ENCODE measurements at places on chromosomes 13 and 19.

GRCh38 chr19:1017115-1017905 lies 3.6 kb downstream of the TMEM259 start:
- DNase-seq, result no peak

- DNase-seq, result no peak
Measured at GRCh38 chr19:19040417-19040816, 7.0 kb downstream of the ARMC6 start.

GRCh38 chr13:75788481-75788981 lies 152.4 kb downstream of the LMO7 start:
- DNase-seq, result no peak

DNA sequence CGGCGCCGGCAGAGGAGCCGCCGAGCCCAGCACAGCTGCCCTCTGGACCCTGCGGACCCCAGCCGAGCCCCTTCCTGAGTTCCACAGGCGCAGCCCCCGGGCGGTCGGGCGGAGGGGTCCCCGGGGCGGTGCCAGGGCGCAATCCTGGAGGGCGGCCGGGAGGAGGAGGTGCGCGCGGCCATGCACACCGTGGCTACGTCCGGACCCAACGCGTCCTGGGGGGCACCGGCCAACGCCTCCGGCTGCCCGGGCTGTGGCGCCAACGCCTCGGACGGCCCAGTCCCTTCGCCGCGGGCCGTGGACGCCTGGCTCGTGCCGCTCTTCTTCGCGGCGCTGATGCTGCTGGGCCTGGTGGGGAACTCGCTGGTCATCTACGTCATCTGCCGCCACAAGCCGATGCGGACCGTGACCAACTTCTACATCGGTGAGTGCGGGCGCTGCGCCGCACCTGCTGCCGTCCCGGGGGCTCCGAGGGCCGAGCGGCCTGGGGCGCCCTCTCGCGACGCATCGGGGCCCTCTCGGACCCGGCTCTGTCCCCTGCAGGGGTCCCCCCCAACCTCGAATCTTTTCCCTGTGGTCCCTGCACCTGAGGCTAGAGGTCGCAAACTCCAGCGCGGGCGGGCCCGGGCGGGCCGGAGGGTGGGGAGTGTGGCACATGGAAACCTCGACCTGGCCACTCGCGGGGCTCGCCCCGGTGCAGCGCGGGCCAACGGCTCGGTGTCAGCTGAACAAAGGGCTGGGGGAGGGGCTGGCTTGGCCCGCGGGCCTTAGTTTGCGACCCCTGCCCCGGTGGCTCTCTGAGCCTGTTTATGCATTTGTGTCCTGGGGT lies at the start of gene KISS1R:
TSS of gene KISS1R (plus strand) at position 11 of the 829 bp plus-strand sequence. CDS start at position 181, 170 bp downstream.
- DNase-seq, result no peak

DNA sequence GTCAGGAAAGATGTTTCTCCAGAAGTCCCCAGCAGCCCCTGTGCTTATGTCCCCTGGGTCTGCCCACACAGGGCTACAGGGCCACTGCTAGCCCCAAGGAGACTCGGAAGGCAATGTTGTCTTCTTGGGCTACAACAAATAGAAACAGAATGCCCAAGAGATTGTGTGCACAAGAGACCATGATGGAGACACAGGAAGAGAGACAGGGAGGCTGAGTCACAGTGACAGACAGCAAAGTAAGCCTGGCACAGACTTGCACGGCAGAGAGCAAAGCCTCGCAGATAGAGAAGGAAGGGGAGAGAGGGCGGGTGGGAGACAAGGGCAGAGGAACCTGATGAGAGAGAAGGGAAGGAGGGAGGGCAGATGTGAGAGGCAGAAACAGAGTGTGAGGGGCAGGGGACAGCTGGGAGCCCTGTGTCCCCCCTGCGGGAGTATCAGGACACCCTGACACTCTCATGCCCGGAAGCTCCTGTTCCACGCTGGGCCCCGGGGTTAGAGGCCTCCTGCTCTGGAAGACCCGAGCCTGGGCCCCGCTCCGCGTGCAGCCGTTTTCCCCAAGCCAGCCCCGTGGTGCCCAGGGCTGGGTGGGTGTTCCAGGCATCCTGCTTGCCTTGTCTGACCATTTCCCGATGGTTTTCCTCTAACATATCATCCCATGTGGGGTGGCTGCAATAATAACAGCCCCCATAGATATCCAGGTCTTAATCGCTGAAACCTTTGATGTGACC lies 2.7 kb upstream of the PLA2G4C start:
- no peak for DNase-seq

DNA sequence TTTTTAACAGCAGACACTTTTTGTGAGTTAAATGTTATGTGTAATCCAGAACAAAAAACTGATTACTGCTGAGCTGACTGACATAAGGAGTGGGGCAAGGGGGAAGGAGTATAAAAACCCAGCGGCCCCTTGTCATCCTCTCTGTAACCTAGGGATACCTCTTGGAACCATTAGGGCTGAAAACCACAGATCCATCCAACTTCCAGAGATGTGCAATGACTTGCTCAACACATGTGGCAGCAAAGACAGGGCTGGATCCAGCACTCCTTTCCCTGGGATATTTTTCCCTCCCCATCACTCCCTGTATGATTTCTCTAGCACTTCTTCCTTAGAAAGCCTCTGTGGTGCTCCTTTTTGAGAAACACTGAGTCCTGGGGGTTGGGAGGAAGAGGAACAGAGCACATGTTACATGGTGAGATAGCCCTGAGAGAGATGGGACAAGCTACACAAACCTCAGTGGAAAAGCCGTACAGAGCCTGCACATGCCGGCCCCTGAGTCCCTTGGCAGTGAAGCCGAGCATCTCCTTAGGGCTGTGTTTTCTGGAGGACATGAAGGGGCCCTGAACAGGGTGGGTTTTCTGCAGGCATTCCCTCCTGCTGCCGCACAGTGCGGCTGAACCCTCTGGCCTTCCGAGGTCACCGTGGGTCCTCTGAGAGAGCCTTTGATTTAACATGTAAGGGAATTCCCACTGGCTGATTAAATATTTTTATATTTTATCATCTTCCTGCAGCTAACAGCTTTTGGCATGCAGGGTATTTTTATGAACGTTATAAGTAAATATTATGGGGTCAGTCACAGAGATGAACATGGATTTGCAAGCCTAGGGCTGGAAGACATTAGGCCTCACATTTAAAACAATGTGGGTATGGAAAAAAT lies 219.9 kb downstream of the COG6 start:
- DNase-seq, result no peak

DNA sequence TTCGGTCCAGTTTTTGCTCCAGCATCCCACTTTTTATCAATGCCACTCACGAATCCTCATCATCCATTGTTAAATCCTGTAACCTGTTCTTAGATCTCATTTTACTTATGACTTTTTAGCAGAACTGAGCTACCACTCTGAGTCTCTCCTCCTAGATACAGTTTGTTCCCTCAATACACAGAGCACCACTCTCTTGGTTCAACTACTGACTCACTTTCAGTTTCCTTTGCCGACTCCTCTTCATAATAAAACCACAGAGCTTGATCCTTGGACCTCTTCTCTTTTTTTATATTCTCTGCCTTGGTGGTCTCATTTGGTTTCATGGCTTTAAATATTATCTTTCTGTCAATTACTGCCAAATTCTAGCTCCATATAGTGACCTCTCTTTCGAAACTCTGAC lies 150.3 kb downstream of the SLITRK5 start:
- DNase-seq, result no peak

DNA sequence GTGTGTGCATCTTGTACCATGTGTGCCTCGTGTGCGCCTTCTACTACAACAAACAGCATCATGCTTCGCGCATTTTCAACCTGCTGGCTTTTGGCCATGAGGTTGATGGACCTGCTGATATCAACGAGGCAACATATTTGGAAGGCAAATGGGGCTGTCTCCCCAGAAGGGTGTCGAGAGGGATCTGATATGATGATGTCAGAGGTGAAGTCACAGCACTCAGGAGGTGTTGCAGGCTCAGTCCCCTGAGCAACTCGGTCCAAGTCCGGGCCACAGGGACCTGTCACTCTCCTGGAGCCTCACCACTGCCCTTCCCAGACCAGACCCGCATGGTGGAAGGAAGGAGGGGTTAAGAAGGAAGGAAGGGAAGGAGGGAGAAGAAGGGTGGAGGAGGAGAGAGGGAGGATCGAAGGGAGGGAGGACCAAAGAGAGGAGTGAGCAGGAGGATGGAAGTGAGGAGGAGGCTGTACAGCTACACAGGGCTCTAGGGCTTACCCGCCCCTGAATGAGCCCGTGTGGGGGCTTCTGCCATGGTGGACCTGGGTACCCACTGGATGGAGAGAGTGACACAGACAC lies 6.7 kb upstream of the C13orf46 start:
- no peak for DNase-seq

GRCh38 chr19:41398598-41398997 lies 980 bp downstream of the BCKDHA start:
- DNase-seq, result no peak

DNA sequence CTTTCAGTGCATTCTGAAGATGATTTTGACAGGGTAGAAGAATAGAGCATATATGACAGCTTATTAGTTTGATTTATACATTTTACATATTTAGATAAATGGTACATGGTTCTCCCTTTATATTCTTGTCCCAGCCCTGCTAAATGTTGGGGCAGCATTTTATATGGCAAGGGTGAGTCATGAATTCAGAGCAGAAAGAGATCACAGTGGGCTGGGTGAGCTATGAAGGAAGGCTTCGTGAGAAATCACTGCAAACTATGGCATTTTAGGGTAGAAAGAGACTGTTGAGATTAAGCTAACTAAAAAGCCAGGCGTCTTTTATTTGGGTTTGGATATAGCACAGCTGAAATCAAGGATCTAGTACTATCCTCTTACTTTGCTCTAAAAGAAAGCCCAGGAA lies 23.9 kb upstream of the METTL21C start:
- no peak for DNase-seq

GRCh38 chr19:7500811-7501450 lies 12.1 kb upstream of the PEX11G start:
- peak; percentile 61 for DNase-seq

DNA sequence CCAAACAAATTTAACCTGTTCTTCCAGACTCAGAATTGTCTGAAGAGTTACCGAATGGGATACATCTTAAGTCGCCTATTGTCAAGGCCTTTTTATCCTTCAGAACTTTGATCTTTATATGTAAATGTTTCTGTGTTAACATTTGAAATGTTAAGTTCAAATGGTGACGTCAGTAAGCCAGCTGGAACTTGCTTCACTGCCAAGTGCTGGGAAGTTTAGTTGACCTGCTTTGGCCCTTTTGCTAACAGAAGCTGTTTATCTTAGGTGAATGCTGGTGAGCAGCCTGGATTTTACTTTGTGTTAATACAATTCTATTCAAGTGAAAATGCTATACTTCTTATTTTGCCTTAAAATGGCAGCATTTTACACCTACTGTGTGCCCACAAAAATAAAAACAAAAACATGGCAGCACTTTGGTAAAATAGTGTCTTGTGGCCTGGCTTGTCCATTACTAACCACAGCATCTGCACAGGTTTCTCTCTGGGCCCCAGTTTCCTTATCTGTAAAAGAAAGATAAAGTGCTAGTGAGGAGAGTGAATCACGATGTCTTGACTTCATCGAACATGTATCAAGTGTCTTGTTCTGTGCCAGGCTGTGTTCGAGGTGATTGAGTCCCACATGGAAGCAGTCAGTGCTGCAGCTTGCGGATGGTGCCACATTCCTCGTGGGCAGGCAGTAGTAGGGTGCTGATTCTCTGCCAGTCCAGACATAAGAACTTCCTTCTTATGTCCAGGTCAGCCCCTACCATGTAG lies 2.2 kb downstream of the NAXD start:
- DNase-seq, result no peak

DNA sequence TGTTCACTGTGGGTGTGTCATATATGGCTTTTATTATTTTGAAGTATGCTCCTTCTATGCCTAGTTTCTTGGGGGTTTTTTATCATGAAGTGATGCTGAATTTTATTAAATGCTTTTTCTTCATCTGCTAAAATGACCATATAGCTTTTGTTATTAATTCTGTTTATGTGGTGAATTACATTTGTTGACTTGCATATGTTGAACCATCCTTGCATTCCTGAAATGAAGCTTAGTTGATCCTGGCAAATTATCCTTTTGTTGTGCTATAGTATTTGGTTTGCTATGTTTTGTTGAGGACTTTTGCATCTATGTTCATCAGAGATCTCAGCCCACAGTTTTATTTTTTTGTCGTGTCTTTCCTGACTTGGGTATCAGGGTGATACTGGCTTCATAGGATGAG lies 12.1 kb downstream of the GPC6 start:
- no peak for DNase-seq

- no peak for DNase-seq
Measured at GRCh38 chr13:37288057-37288720, 182.7 kb upstream of the CSNK1A1L start.

- DNase-seq, result no peak
Measured at GRCh38 chr19:42149447-42150202, 17.4 kb upstream of the POU2F2 start.

DNA sequence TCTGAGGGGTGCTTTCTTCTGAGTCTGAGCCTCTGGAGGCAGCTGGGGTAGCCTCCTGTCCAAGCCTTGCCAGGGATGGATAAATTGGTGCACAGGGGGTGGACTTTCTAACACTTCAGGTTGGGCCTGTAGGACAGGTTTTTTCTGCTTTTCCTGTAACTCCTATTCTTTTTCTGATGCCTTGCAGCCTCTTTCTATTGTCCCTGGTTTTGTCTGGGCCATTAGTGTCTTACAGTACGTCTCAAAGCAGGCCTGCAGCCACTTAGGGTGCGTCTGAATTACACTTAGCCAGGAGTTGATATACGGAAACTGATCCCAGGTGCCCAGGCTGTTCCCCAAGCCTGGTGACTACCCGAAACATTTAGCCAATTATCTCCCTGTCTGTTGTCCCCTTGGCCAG lies 213.3 kb upstream of the HTR2A start:
- DNase-seq, result no peak

- DNase-seq, result no peak
Measured at GRCh38 chr19:6260912-6261650, 18.7 kb downstream of the MLLT1 start.

- no peak for DNase-seq
Measured at GRCh38 chr19:46975925-46976782, 43.5 kb upstream of the NPAS1 start.

DNA sequence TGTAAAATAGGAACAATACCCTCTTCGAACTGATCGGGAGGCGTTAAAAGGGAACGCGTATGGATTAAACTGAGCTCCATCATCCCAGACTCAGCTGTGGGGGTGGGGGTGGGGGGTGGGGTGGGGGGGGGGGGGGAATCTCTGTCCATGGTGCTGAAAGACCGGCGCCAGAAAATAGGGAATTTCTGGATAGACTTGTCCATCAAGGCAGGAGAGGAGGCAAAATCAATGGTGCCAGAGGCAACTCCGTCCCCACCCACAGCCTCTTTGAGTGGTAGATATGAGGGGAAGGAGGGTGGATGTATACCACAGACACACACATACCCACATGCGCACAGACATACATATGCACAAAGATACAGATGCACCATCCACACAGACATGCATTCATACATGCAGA lies 37.4 kb downstream of the ZNF787 start:
- no peak for DNase-seq

DNA sequence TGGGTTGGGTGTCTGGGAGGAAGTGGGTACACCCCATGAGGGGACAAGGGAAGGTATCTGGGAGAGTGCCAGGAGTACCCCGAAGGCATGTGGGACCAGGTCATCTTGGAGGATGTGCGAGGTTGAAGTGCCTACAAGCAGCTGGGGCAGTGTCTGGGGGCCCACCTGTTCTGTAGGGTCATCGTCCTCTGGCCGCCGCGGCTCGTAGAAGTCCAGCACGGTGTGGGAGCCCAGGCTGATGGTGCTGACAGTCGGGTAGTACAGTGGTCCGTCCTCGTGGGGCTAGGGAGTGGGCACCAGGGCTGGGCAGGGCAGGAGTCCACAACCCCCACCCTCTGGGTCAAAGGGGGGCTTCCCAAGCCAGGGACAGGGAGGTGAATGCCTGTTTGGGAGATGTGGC lies 1.8 kb upstream of the SYNE4 start:
- no peak for DNase-seq
